ENCODE measurements at places on chromosomes 4 and X.
A peak's percentile ranks its signal among the peaks of the same experiment; 100 is the strongest.

DNA sequence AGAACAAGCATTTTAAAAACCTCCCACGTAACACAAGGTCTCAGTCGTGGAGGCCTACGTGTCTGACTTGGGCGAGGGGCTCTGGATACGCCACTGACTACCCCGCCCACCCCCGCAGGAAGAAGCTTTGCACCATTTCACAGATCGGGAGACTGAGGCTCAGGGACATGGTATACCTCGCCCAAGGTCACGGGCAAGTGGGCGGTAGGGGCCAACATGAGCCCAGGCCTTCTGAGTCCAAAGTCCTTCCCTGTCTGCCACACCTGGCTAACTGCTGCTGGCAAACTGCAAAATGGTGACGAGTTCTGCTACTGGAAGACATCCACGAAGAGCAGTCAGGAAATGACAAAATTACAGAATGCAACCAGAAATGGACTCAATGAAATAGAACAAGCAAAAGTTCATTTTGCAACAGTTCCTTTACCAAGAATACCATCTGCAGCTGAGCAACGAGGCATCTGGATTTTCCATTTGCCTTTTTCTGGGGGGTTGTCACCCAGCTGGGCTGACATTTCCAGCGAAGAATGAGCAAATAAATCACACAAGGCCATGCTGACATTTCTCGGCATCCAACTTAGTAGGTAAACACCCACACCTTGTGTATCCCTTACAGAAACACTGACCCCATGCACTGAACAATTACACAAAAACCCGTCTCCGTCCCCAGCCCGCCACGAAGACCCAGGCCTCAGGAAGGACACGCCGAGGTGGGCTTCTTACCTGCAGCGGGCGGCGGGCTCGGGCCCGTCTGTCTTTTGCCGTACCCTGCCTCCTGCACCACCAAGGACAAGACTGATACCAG is 70.2 kb upstream of the AFAP1 start:
- no peak for DNase-seq

- no peak for DNase-seq
These were observed 141.0 kb downstream of the CHM start for GRCh38 chrX:85906399-85906798.

DNA sequence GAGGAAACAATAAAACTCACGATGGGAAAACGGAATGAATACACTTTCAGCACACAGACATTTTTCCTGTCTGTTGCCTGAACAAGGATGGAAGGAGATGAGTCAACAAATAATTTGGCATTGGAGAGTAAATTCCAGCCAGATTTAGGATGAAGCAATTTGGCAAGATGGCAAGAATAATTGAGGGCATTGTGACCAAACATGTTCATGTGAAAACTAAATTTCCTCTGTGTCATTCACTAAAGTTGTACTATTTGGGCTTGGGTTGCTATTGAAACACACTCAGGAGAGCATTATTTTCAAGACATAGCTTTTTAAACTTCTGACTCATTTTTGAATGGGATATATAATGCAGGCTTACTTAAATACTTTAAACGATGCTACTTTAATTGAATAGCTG is 1614.4 kb downstream of the PCDH19 start:
- DNase-seq: no peak

DNA sequence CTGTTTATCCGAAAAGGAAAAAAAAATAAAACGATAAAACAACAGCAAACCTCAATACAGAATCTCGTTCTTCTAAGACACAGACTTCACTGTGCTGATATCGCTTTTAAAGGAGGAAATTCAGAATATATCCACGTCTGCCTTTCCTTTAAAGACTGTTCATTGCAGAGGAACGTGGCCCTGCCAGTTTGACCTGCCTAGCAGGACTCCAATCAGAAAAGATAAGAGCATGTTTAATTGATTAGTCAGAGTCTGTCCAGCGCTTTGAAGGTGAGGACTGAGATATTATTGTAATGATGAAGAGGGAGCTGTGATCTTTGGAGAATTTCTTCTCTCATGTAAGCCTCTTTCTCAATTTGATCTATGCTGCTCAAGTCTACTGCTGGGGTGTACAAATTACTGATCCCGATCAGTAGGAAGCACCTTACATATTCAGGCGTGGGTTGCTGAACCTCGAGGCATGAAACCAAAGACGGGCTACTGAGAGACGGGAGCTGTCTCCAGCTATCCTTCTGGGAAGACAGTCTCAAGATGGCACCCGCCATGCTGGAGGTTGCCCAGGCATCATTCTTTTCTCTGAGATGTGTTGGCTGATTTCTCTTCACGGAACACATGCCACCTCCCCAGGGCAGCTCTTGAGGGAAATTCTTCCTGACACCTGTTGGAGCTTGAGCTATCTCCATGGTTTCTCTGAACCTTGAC is 146.1 kb downstream of the SHOX start:
- DNase-seq: no peak

GRCh38 chr4:175386776-175387507 is 425.1 kb downstream of the GPM6A start:
- no peak for DNase-seq

DNA sequence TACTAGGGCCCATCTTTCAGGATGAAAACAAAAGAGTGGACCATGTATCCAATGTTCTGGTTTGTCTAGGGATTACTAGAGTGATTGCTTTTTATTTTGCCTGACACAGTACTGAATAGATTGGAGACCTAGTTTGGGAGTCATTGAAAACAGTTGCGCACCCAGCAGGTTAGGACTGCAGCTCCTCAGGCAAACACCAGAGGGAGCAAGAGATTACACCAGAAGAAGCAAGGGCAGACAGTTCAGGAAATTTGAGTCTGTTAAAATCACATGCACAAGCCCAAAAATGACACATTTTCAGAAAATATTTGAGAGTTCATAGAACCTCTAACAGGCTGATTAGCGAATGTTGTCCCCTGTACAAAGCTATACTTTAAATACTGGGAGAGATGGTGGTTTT is 55.6 kb downstream of the CYLC1 start:
- DNase-seq: peak; percentile 63

DNA sequence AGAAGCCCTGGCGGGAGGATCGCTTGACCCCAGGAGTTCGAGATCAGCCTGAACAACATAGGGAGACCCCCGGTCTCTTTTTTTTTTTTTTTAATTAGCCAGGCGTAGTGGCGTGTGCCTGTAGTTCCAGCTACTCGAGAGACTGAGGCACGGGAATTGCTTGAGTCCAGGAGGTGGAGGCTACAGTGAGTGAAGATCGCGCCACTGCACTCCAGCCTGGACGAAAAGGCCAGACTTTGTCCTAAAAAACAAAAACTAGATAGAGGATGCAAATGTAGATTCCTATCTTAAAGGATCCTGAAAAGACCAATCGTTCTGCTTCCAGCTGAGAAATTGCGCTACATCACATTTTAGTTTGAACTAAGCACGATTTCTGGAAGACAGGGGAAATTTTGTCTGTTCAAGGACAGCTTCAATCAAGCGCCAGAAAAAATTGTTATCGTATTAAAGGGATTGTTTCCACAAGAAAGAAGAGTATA is 627 bp upstream of the HSD17B11 start:
- DNase-seq: no peak

DNA sequence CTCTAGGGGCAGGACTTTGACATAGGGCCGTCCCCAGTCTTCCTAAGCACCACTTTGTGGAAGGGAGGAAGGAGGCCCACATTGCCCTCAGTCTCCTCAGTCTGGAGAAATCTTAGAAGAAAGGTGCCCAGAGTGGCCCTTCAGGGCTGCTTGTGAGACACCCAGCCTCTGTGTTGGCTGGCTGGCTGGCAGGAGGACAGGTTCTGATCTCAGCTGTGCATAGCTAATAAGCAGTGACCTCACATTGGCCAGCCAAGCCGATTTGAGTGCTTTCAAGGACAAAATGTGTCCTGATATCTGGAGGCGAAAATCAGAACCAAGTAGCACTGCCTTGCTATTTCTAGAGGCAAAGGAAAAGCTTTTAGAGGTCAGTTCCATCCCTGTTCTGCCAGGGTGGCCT is 211.5 kb downstream of the BCOR start:
- DNase-seq: no peak

DNA sequence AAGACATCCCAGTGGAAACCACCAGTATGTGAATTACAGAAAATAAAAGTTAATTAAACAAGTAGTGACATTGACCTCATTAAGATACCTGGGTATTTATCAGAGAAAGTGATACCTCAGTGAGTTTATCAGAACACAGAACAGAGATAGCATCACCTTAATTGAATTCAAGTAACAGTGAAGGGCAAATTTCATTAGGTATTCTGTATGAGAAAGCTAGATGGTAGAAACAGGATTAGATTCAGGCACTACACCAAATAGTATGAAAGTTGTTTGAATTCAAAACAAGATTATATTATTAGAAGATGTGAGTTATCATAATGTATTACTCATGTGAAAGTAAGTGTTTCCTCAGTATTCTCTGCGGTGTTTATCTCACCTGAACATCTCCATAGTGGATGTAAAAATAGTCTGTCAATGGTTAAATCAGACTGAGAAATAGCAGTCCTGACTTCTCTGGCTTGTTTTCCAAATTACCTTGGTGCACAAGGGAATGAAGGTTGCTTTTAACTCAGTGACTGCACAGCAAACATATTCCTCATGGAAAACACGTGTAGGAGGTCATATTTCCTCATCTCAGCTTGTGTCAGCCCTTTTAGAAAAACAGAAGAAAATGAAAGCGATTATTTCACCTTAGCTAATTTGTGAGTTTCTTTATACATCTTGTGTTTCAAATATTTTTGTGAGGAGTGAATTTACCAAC is 79.9 kb upstream of the PCDH18 start:
- DNase-seq: peak; percentile 43

DNA sequence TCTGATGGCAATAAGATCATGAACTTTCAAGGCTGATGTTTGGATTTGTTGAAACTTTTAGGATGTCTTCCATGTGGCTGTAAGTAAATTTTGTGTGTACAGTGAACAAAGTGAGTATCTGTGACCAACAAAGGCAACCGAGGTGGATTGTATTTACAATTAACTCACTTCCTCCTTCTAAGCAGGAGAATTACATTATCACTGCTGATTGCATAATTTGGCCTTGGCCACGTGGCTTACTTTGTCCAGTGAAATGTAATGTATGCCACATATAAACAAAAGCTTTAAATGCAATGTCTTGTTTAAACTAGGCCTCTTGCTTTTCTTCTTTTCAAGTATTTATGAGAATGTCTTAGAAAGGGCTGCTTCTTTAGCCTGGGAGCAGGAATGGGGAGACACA is 66.3 kb upstream of the MAD2L1 start:
- no peak for DNase-seq

- no peak for DNase-seq
These were observed 86.7 kb upstream of the TRIM2 start for GRCh38 chr4:153117554-153117953.
